ENCODE measurements at places on chromosomes 6 and 20. TPM values are rescaled to one million over a fixed set of nuclear protein-coding genes. Genes with fewer than 3 reads are reported as not detected.

DNA sequence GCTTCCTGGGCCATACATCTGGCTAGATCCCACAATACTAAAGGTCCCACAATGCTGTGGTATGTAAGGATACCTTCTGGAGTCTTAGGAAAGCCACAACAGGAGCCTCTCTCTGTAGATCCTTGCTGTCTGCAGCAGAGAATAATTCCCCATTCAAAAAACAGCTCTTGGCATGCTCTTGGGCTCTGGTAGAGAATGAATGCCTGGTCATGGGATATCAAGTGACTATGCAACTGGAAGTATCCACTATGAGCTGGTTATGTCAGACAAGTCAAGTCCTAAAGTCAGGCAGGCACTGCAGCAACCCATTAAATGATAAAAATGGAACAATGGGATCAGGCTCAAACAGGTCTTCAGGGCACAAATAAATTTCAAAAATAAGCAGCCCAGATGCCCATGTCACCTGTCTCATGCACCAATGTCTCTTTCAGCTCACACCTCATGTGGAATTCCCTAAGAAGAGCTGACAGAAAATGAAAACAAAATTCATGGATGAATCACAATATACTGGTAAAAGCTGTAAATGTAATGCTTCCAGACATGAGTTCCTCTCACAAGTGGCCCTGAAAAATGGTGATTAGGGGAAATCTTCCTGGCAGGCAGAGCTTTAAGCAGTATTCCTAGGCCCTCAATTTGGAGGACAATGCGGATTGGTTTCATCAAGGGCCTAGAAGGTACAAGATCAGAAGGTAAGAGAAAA, 4.3 kb downstream of the AK9 start:
- no peaks in the 10 kb centered on the region for H3K36me3 ChIP-seq
- H3K4me3 ChIP-seq: no peak overlapping the region
- DNase-seq: peak; percentile 8
- peaks cover 26% of the 10 kb centered on the region for H3K4me1 ChIP-seq

- no peaks in the 10 kb centered on the region for H3K4me1 ChIP-seq
- H3K27ac ChIP-seq: no peak overlapping the region
- no peak for DNase-seq
- H3K27me3 ChIP-seq: no peaks in the 10 kb centered on the region
- no peak overlapping the region for H3K4me3 ChIP-seq
- no peaks in the 10 kb centered on the region for H3K36me3 ChIP-seq
Observed at GRCh38 chr6:22972771-22973170, 403.4 kb downstream of the HDGFL1 start.

GRCh38 chr20:62155428-62156253, 12.1 kb downstream of the SS18L1 start:
- no peaks in the 10 kb centered on the region for H3K27me3 ChIP-seq
- H3K36me3 ChIP-seq: peaks cover 6% of the 10 kb centered on the region
- no peak overlapping the region for H3K27ac ChIP-seq

DNA sequence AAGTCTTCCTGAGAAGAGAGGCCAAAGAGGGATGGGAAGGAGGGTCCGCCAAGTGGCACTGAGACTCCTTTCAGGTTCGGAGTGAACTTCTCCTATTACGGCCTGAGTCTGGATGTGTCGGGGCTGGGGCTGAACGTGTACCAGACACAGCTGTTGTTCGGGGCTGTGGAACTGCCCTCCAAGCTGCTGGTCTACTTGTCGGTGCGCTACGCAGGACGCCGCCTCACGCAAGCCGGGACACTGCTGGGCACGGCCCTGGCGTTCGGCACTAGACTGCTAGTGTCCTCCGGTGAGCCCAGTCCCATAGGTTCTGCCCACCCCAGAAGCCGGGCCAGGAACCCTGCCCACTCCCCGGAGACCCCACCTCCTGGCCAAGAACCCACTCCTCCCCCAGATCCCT, 4.1 kb downstream of the SLC22A7 start:
- no peaks in the 10 kb centered on the region for H3K36me3 ChIP-seq
- no peak overlapping the region for H3K27ac ChIP-seq
- no peak overlapping the region for H3K4me3 ChIP-seq
- H3K27me3 ChIP-seq: peaks cover 43% of the 10 kb centered on the region
- DNase-seq: peak; percentile 56

Gene SPATS1
- total RNA-seq: not detected

Gene ZNF311
- 0.88 TPM for total RNA-seq

- no peaks in the 10 kb centered on the region for H3K27me3 ChIP-seq
- no peak overlapping the region for H3K4me3 ChIP-seq
- H3K36me3 ChIP-seq: no peaks in the 10 kb centered on the region
- H3K27ac ChIP-seq: no peak overlapping the region
Observed at GRCh38 chr20:59448851-59449444, 148.5 kb downstream of the EDN3 start.

Gene FOXQ1
- total RNA-seq: 2.5 TPM

Gene SLC13A3
- 1.8 TPM for total RNA-seq

DNA sequence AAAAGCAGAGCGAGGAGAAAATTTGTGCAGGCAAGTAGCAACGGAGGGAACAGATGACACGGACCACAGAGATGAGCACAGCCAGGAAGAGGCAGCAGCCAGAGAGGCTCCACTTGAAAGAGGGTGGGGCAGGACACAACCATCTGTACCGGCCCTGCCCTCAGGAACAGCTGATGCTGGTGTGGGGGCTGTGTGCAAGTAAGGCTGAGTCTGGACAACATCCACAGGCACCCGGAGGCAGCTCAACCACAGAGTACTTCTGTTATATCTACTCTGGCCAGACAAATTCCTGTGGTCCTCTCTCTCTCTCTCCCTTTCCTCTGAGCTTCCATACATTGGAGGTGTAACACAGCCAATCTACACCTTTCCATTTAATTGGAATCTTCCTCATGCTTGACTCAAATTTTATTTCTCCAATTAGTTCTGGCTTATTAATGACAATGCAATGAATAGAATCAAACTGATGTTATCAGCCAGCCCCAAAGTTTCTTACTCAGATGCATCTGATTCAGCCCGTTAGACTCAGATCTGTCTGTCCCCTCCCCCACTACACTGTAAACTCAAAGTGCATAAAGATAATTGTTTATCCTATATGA, 24.9 kb downstream of the KIF13A start:
- H3K4me1 ChIP-seq: peaks cover 58% of the 10 kb centered on the region
- H3K36me3 ChIP-seq: no peaks in the 10 kb centered on the region
- no peaks in the 10 kb centered on the region for H3K27me3 ChIP-seq

Gene PRND
- total RNA-seq: not detected

- H3K27me3 ChIP-seq: peaks cover 7% of the 10 kb centered on the region
- H3K4me3 ChIP-seq: no peak overlapping the region
- no peak for DNase-seq
- H3K27ac ChIP-seq: no peak overlapping the region
- H3K36me3 ChIP-seq: no peaks in the 10 kb centered on the region
Observed at GRCh38 chr20:2004171-2004570, 10.3 kb upstream of the PDYN start.

- H3K27me3 ChIP-seq: peaks cover 2% of the 10 kb centered on the region
- no peak for DNase-seq
- H3K36me3 ChIP-seq: no peaks in the 10 kb centered on the region
Observed at GRCh38 chr20:43571771-43572170, 12.9 kb downstream of the SGK2 start.

DNA sequence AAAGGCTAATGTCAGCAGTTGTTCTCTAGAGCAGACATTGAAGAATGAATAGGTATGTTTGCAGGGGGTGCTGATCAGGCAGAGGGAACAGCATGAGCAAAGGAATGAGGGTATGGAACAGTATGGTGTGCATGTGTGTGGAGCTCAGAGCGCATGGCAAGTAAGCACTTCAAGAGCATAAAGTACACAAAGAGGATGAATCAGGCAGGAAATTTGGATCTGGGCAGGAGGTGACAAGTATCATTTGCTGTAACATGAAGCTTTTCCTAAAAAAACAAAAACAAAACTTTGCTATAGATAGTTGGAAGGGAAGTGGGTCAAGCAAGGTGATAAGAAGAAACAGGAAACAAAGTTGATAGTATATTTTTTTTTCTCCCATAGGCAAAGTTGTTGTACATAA, 746.8 kb downstream of the HDGFL1 start:
- H3K4me1 ChIP-seq: no peaks in the 10 kb centered on the region
- H3K27ac ChIP-seq: no peak overlapping the region
- no peaks in the 10 kb centered on the region for H3K36me3 ChIP-seq
- no peak overlapping the region for H3K4me3 ChIP-seq
- no peaks in the 10 kb centered on the region for H3K27me3 ChIP-seq
- no peak for DNase-seq

Gene MYH7B
- 0.36 TPM for total RNA-seq
